ENCODE measurements at places on chromosomes 11 and 22.

GRCh38 chr11:88050247-88050646, 125.0 kb downstream of the RAB38 start:
- DNase-seq: no peak

- DNase-seq: no peak
Measured at GRCh38 chr22:22786301-22787115, 101.1 kb upstream of the IGLL5 start.

- peak; percentile 79 for DNase-seq
Measured at GRCh38 chr22:35892192-35892591, 136.4 kb downstream of the RBFOX2 start.

DNA sequence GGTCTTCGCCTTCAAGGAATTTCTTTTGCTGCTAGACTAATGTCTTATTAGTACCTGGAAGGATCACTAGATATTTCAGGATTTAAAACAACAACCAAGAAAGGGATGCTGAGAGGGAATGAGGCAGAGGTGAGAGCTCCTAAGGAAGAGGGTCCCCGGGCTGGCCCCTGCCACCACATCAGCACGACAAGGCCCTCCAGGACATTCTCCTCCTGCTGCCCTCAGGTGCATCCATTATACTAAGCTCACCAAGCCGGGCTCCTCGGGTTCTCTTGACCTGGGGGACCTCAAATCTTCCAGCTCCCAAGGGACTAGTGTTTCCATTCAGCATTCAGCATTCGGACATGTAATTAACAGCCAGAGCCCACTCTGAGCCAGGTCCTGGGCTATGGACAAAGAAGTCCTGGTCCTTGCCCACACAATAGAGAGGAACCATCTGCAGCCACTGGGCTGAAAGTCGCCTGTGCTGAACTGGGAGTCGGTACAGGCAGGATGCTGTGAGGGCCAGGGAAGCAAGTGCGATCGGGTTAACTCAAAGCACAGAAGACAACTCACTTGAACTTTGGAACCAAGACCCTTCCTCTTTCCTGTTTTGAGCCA, 29.4 kb upstream of the OAF start:
- no peak for DNase-seq

- DNase-seq: no peak
Measured at GRCh38 chr11:62406034-62406433, 12.8 kb upstream of the SCGB1A1 start.

- no peak for DNase-seq
Measured at GRCh38 chr22:40553014-40553554, 83.4 kb downstream of the MRTFA start.

GRCh38 chr11:86134580-86135318, 65.9 kb upstream of the PICALM start:
- no peak for DNase-seq

- DNase-seq: peak; percentile 79
Measured at GRCh38 chr22:46116491-46116958, 33.8 kb upstream of the PPARA start.

DNA sequence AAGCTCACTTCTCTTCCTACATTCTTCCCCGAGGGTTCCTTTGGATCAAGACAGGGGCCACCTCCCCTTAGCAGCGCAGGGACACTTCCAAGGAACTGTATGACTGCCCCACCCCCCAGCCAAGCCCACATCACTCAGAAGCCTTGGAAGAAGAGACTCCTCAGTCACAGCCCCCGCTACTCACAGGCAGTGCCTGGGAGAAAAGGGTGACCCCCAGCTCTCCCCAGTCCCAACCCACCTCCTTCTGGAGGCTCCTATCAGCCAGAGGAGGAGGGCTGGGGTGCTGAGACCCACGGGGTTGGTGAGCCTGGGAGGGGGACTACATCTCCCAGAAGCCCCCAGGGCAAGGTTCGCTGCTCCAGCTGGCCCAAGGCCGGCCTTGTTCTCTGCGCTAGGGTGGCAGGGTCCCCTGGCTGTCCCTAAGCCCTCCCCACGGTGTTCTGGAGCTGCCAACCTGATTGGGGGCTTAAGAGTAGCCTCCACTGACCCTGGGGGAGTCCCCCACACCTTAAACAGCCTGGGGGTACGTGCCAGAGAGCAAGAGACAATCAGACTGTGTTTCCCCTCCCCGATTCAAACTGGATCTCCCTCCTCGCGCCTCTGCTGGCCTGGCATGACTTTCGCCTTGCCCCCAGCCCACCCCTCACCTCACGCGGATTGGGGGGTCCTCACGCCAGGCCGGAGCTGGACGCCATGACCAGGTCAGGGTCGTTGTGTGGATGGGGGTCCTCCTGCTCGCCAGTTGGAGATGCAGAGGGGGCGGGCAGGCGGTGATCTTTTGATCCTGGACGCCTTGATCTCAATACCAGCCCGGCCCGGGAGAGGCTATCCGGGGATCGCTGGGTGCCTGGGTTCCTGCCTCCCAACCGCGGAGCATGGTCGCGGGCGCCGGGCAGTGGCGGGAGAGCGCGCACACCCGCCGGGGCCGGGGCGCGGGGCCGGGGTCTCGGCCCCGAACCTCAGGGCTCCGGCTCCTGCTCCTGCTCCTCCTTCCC, 838 bp downstream of the BCL9L start:
- peak; percentile 56 for DNase-seq

- DNase-seq: peak; percentile 67
Measured at GRCh38 chr11:11909727-11910126, 68.0 kb downstream of the USP47 start.

GRCh38 chr22:39456522-39457197, at the start of gene MGAT3:
MGAT3 (plus strand) TSS chr22:39457012; CDS start chr22:39487348, 30,336 bp downstream.
- no peak for DNase-seq

GRCh38 chr22:43088984-43089717, at the start of gene TTLL1:
TTLL1 (minus strand) TSS chr22:43089391; CDS start chr22:43075586, 13,805 bp downstream.
- peak; percentile 89 for DNase-seq
